Stimulated activated CD4-positive, alpha-beta T cell treated with anti-CD3 and anti-CD28 coated beads, TNF-alpha, amount 100 ng/mL, for 1 hour (primary cell): ENCODE measurements at places on chromosomes 2 and 18.

DNA sequence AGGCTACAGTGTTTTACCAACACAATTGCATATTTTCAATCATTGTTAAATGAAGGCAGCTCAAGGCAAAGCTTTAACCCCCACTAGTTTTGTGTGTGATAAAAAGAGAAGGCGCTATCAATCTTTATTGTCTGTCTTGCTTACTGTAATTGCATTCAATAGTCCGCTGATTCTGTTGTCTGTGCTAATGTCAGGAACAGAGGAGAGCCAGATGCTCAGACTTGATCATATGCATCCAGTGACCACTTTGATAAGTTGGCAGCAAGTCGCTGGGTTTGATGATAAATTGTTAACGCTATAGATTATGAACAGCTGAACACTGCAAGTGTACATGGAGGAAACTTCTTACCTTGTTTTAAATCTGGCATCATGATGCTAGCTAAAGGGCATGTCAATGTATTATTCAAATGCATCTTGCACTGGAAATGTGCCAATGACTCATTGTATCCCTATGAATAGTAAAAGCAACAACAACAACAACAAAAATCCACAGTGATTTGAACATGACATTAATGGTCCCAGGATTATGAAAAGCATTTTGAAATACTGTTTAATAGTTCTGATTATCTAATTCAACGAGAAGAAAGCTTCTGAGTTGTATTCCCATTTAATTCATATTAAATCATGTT lies 423.5 kb upstream of the FANCL start:
- no peak for DNase-seq

DNA sequence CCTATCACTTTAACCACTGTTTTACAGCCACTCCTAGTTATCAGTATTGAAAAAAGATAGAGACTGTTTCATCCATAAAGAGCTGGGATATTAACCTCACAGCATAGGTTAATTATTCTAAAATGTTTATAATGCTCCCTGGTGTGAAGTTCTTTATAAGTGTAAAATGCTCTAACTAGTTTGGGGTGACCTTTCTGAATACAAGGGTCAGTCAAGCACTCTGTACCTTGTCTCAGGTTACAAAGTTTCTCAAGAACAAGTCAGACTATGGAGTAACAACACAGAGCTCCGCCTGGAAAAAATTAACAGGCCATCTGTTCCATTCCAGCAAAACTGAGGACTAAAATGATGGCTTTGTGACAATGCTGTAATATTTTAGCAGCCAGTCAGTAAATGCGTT lies 107.4 kb downstream of the NOL4 start:
- no peak for DNase-seq

GRCh38 chr2:2472881-2473280 lies 141.8 kb upstream of the MYT1L start:
- DNase-seq: no peak

DNA sequence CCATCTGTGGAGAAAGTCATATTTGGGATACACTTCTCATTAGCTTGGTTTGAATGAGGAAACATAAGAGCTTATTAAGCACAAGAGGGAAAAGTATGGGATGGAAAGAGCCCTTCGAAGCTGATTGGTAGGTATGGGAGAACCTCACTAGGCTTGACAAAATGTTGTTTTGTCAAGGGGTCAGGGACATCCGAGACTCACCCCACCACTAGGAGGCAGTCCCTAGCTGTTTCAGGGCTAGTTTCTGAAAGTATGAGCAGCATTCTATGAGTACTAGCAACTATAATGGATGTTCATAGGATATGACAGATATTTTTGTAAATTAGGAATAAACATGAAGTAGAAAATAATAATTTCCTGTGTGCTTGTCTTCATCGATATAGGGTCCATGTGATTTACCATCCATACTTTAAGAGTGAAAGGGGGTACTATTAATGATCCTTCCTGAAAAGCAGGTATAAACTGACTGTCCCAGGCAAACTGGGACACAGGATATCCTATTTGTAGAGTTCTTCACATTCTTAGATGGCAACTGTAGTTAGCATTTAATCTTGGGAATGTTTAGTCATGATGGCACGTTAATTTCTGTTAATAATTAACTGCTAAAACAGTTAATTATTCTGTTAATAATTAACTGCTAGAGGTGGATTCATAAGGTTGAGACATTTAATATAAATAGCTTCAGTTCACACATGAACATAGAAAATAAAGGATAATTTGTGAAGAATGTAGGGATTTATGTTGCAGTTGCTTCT lies 28.4 kb downstream of the OTX1 start:
- no peak for DNase-seq

DNA sequence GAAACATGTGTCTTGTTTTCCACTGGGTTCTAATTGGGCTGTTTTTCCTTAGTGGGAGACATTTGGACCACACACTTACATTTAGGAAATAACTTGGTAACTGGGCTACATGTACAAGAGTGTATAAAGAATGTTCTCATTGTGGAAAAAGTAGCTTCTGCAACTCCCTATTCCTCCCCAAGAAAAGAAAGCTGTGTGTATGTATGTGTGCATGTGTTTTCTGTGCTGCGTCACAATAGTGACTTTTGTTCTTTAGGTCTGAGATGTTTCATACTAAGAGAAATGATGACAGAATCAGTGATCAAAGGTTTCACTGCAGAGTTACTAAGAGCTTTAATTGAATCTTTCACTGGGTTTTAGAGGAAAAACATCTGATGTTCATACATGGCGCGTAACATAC lies 82.7 kb downstream of the TANC1 start:
- no peak for DNase-seq

DNA sequence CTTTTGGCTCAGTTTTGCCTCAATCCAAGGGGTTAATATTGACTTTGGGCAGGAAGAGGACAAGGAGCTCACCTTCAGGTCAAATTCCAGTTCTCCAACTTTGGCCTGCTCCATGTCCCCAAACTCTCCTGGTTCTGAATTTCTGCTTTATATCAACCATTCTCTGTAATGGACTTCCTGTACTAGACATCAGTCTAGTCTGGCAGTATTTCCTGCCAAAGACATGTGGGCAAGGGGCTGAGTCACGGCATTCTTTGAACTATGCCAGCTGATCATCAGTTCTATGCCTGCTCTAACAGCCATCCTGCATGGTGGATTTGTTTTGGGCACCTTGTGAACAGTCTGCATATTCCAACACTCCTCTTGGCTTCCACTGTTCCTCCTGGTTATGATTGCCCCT lies 199.4 kb downstream of the ZEB2 start:
- no peak for DNase-seq

GRCh38 chr2:111694700-111695101 lies 189.3 kb downstream of the ANAPC1 start:
- no peak for DNase-seq

GRCh38 chr2:202034249-202035088 lies 814 bp downstream of the FZD7 start:
- DNase-seq: no peak

GRCh38 chr2:171346723-171347557 lies 86.8 kb downstream of the METTL8 start:
- DNase-seq: no peak

DNA sequence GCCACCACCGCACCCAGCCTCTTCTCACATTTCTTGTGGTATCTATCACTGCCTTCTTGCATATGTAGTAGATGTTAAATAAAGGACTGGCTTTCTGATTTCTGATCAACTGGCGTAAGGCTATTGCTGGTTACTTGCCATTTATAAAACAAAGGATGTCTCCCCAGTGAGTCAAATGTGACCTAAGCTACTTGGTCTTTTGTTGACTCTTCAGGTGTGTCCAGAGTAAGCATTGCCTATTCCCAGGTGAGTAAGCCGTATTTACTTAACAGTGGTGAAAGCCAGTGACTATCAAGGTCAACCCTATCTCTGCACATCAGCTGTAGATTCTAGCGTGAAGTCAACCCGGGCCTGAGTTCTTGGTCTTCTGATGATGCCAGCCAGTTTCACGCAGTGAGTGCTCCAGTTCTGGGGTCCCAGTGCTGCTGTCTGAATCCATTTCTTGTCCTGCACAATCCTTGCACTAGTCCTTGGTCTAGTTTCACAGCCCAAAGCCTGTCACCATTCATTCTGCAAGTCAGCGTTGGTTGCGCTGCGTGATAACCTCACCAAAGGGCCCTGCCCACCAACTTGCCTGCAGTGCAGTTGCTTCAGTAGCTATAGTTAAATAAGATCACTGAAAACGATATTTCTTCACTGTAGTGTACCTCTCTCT lies 120.2 kb downstream of the GBX2 start:
- no peak for DNase-seq

- DNase-seq: no peak
These were observed at the start of gene TWIST2 for GRCh38 chr2:238847841-238848690. Gene TWIST2 (plus strand): TSS chr2:238848085. CDS start chr2:238848216, 131 bp downstream.

GRCh38 chr2:235445116-235445515 lies 48.7 kb upstream of the AGAP1 start:
- no peak for DNase-seq

GRCh38 chr2:216363221-216363620 lies 9.1 kb downstream of the MARCHF4 start:
- no peak for DNase-seq

GRCh38 chr2:152437276-152438108 lies 102.5 kb downstream of the FMNL2 start:
- DNase-seq: no peak

DNA sequence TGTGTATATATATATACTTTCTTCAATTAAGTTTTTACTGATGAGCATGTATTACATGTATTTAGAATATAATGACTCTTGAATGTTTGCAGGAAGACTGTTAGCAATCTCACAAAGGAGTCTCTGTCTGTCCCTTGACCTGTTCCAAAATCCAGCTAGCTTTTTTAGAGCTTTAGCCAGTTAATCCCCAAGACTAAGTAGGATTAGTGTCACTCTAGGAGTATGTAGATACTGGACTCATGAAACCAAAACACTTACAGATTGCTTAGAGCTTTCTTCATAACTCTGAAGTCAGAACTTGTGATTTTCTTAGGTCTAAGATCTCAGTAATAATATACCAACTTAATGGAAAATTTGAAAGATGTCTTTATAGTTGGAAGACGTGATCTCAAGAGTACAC lies 2.2 kb downstream of the UBXN4 start:
- DNase-seq: no peak

GRCh38 chr18:22439447-22439846 lies 21.7 kb upstream of the CTAGE1 start:
- no peak for DNase-seq

DNA sequence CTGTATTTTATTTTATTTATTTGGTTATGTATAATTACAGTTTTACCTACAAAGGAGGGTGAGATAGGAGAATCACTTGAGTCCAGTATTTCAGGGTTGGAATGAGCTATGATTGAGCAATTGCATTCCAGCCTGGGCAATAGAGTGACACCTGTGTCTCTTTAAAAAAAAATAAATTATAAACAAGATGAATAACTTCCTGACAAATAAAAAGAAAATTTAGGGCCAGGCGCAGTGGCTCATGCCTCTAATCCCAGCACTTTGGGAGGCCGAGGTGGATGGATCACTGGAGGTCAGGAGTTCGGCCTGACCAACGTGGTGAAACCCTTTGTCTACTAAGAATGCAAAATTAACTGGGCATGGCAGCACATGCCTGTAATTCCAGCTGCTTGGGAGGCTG lies 17.3 kb downstream of the MTA3 start:
- no peak for DNase-seq

DNA sequence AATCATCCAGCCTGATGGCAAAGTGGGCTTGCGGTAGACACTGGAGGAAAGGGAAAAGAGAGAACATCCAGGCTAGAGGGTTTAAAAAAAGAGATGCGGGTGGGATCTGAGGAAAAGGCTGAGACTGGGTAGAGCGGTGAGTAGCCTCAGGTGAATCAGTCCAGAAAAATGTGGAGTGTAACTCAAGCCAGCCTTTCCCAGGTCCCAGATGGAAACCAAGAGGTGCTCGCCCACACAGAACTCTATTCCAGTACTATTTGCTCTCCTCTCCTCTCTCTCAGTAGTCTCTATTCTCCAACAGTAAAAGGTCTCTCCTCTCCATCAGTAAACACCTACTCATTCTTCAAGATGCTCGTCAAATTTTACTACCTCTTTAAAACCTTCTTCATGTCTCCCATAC lies 38.3 kb upstream of the NRP2 start:
- DNase-seq: no peak

DNA sequence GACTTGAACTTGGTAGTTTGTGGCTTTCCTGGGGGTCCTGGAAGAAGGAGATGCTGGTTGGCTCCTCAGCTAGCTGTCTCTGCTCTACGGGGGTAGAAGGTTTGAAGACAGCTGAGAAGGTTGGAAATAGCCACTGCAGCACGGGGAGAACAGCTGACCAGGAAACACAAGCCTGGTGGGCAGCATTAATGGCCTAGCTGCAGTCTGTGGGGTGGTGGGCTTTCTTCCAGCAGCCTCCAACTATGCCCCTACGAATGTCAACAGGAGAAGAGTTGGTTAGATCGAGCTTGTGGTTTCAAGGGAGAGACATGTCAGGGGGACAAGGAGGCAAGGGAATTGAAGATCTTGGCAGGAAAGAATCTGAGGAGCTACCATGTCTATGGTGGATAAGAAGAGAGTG lies 38.9 kb downstream of the PMAIP1 start:
- no peak for DNase-seq

DNA sequence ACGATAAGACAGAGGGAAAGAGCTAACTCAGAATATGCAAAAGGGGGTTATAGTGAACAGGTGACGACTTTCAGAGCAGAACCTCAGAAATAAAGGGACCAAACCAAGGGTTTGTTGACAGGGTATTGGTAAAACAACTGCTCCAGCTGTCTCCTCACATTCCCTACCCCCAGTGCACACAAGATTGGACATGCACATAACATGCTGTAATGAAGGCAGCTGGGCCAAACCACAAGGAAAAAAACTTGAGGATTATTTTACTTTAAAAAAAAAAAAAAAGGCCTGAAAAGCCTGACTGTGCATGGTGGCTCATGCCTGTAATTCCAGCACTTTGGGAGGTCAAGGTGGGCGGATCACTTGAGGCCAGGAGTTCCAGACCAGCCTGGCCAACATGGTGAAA lies 3.5 kb downstream of the RBM43 start:
- no peak for DNase-seq

GRCh38 chr2:7411691-7412090 lies 494.5 kb downstream of the RNF144A start:
- no peak for DNase-seq

GRCh38 chr18:79543861-79544385 lies 135.7 kb upstream of the CTDP1 start:
- no peak for DNase-seq

DNA sequence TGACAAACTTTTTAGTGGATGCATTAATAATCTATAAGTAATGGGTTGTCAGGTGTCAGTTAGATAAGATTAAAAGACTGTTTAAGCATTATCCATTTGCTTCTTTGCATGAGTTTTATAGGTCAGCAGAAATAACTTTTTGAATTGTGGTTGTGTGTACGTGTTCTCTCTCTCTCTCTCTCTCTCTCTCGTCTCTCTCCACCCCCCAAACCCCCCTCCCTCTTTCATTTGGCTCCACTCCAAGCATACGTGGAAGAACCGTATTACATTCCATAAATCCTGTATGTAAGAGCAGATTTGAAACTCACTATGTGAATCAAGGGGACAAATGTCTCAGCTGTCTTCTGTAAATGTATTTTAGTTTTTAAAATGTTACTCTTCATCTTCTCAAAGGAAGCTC lies 120.2 kb downstream of the MEIS1 start:
- DNase-seq: no peak

GRCh38 chr2:176526995-176527901 lies 258.0 kb downstream of the MTX2 start:
- DNase-seq: no peak
